Stimulated activated CD8-positive, alpha-beta memory T cell treated with anti-CD3 and anti-CD28 coated beads, Interleukin-4, amount 100 ng/mL, for 1 hour (primary cell): ENCODE measurements at places on chromosomes 16 and 17.

DNA sequence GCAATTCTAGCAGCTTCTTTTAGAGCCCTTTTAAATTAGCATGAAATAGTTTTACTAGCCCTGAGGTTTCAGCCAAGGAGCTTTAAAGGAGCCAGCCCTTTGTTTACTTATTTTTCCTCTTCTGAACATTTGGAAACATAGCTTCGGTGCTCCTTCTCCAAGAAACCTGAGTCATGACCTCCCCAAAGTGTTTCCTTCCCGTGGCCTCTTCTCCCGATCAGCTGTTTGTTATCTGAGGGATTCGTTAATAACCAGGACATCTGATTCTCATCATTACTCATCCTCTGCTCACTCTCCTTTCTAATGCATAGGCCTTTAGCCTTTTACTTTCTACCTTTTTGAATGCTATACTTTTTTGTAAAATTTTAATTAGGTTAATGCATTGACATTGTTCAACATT, 204.5 kb downstream of the WWOX start:
- no peak for DNase-seq

- no peak for DNase-seq
Observed at GRCh38 chr17:8468127-8468526, 32.4 kb downstream of the NDEL1 start.

GRCh38 chr17:74024871-74025531, 178.5 kb upstream of the RPL38 start:
- no peak for DNase-seq

GRCh38 chr16:58366247-58367031, 25.8 kb upstream of the GINS3 start:
- no peak for DNase-seq

- no peak for DNase-seq
Observed at GRCh38 chr16:10949424-10949970, 5.1 kb downstream of the CLEC16A start.

DNA sequence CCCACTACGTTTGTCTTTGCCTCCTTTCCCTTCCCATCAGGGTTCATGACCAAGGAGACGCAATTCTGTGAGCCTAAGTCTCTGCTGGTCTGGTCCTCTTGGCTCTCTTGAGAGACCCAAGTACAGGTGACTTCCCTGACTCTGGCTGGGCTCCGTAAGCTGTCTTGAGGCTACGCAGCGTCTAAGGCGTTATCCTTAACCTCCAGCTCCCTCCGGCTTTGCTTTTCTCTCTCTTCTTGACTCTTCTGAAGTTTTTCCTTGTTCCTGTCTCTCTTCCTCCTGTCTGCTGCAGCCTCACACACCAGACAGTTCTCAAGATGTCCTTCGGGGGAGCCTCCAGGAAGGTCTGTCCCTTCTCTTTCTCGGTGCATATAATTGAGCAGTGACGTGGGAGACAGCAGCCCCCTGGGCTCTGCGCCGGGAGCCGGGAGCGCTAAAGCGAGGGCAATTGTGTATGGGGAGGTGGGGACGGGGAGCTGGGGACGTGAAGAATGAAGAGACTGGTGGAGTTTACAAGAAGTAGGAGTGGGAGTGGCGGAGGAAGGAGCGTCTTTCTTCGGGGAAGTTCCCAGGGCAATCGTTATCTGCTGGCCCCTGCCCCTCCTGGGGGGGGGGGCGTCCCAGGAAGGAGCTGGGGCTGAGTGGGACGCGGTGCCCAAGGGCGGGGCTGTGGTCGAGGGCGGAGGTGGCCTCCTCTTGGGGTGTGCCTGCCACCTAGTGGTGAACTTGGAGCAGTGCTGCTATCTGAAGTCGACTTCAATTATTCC, 6.9 kb upstream of the PIRT start:
- peak; percentile 26 for DNase-seq

- DNase-seq, result no peak
Observed at GRCh38 chr17:79458356-79458755, 152.5 kb downstream of the RBFOX3 start.

DNA sequence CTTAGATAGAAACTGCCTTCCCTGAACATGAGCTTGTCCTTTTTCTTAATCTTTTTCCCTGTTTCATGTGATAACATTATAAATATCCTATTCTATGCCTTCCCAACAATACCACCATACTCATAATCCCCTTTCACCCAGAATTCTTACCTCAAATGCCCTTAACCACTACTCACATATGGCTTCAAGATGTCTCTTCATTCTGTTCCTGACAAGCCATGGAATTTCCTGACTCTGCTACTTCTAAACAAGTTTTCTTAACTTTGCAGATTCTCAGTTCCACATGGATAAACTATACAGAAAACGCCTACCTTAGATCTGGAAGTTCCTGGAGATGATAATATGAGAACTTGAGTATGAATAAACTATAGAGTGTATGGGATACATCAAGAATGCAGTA, 1217.8 kb downstream of the CDH8 start:
- no peak for DNase-seq

GRCh38 chr16:5580772-5581171, 483.2 kb upstream of the EEF2KMT start:
- DNase-seq, result no peak

DNA sequence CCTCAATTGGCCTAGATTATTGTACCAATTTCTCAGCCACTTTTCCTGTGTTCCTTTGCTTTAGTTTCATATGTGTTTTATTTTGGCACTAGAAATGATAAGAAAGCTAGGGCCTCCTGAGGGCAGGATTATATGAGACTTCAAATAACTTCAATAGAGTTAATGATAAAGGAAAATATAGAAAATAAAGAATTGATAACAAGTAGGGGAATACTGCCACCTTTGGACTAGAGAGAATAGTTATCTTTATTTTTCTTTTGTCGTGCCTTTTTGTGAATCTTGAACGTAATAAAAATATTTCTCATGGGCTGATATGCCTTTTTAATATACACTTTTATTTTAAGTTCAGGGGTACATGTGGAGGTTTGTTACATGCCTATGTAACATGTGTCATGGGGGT, 29.3 kb upstream of the RBL2 start:
- DNase-seq, result no peak

GRCh38 chr16:30805370-30806169, 18.6 kb upstream of the ZNF629 start:
- DNase-seq, result peak; percentile 21

- DNase-seq, result no peak
Observed at GRCh38 chr16:68999114-68999513, 106.3 kb upstream of the HAS3 start.

DNA sequence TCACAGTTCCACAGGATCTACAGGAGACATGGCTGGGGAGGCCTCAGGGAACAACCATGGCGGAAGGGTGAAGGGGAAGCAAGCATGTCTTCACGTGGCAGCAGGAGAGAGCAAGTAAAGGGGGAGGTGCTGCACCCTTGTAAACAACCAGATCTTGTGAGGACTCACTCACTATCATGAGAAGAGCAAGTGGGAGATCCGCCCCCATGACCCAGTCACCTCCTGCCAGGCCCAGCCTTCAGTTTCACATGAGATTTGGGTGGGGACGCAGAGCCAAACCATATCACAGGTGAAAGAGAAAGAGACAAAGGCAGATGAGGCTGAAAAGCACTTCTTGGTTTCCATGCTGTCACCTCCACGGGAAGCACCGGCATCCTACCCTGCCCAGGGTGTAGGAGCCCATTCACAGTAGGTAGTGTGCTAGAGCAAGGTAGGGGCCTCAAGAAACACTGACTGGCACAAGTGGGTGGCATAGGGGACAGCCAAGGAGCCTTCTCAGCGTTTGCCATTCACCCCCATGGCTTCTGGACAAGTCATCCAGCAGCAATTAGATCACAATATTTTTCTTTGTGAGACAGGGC, 6.6 kb downstream of the NARF start:
- DNase-seq, result no peak

DNA sequence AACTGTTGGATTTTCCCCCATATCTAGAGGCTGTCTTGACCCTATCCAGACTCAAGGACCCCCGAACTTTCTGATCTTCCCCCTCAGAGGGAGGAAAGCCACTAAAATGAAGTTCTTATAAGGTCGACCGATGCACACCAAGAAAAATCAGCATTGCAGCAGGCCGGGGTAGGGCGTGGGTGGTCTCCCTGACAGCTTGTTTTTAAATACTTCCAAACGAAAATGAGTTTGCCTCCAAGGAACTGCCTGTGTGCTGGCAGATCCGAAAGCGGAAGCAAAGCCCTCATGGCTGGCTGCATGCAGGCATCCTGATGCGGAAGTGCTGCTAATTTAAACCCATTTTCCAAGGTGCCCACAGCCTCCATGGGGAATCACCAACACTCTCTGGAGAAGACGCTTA, 374.3 kb upstream of the XYLT1 start:
- no peak for DNase-seq

DNA sequence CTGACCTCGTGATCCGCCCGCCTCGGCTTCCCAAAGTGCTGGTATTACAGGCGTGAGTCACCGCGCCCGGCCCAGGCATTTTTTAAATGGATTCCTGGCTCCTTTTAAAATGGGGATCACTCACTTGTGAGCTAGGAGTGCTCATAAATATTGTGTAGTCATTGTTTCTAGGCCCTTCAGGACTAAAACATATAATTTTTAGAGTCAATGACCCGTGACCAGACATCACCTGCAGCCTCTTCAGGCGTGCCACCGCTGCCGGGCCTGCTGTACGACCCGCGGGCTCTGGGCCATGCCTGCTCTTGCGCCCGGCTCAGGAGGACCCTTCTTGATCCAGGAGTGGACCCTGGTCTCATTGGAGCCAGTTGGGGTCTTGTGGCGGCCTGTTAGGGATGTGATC, 30.8 kb downstream of the EFCAB5 start:
- DNase-seq, result no peak

GRCh38 chr17:58364270-58364942, 12.4 kb upstream of the SUPT4H1 start:
- DNase-seq, result no peak

DNA sequence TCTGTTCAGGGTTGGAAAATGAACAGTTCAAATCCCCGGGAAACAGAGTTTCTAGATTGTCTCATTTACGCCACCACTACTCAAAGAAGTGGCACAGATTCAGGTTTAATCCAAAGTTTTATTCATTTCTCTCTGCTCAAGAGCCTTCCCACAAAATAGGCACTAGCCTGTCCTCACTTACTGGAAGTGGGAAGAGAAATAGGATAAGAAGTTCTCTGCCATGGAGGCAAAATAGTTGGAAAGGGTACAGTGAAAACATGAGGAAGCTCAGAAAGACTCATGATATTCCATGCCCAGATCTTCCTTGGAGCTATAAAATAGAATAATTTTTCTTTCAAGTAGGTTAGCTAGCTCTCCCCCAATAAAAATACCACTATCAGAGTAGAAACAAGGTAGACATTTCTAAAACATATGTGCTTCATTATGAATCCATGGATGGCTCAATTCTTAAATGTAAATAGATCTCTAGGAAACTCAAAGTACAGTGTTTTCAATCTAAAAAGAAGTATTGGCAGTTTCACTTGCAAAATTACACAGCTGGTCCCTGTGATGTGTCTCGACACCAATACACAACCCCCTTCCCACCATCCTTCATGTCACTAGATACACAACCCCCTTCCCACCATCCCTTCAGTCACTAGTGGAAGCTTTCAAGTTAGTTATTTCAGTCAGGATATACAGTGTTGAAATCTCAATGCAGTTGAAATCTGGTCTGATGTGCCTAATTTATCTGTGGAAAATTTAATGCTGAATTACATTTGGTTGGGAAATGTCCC, 125.8 kb downstream of the TRIM37 start:
- DNase-seq, result no peak

- DNase-seq, result no peak
Observed at GRCh38 chr16:787321-787966, 737 bp downstream of the RPUSD1 start.

- no peak for DNase-seq
Observed at GRCh38 chr17:43175213-43176118, 4.5 kb downstream of the NBR1 start.

DNA sequence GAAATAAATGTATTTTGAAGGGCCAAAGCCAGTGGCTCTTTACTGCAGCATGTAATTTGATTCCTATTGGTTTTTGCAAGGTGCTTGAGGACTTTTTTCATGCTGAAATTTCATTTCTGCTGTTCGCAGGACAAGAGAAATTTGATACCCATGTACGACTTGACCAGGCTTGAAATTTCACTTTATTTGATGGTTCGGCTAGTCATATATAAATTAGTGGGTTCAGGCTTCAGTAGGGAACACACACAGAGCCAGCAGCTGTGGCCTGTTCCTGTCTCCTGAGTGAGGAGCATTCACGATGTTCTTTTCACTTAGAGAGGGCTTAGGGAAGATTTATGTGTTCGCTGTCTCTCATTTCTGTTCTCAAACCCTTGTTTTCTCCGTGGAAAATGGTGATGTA, 258.4 kb upstream of the CACNG5 start:
- DNase-seq, result no peak

DNA sequence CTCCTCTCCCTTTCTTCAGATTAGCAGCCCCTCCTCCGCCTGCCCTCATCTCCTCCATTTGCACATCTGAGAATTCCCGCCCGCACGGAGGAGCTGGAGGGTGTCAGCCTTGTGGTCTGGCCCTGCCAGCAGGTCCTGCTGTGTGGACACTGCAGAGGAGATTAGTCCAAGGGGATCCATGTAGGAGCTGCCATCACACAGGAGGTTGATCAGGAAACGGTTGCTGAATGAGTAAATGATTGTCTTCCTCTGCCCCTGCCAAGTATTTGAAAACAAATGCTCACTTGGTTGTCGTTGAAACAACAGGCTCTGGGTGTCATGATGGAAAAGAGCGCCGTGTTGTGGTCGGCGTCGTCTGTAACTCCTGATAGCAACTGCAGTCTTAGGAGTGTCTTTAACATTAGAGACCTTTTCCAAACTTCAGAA, 63.8 kb upstream of the CHMP6 start:
- no peak for DNase-seq

DNA sequence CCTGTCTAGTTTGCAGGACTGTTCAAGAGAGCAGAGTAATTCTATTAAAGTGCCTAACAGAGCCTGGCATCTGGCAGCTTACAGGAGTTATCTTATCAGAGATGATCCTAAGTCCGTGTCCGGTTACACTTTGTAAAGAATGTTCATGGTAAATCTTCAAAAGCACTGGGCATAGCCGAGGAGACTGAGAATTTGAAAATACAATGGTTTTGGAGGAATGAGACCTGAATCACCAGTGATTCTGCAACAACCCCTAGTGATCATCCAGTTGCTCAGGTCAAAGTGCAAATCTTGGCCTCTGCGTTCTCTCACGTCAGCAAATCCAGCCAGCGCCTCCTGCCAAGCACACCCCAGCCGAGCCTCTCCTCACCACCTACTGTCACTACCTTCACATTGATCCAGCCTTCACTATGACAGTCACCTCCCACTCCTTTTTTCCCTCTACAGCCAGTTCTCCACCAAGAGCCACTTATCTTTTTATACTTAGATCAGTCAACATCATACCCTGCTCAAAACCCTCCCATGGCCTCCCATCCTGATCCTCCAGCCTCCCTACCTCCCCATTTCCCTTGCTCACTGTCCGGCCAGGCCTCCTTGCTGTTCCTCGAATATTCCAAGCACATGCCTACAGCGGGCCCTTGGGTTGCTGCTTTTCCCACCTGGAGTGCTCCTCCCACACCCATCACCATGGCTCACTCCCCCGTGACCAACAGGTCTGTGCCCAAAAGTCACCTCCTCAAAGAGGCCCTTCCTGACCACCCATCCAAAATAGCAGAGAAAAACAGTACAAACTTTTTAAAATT, 57.4 kb upstream of the ERN1 start:
- DNase-seq, result no peak

- no peak for DNase-seq
Observed at GRCh38 chr16:75922250-75922649, 196.0 kb upstream of the CPHXL start.

GRCh38 chr17:28950017-28950751, 1.1 kb downstream of the PHF12 start:
- DNase-seq, result peak; percentile 15

- no peak for DNase-seq
Observed at GRCh38 chr16:8594149-8594666, 3.9 kb upstream of the TMEM114 start.
